ENCODE measurements at places on chromosomes 7 and 10. TPM values are rescaled to one million over a fixed set of nuclear protein-coding genes. Genes with fewer than 3 reads are reported as not detected.

- no peak for DNase-seq
These were observed 1041.8 kb downstream of the GATA3 start for GRCh38 chr10:9096288-9096687.

DNA sequence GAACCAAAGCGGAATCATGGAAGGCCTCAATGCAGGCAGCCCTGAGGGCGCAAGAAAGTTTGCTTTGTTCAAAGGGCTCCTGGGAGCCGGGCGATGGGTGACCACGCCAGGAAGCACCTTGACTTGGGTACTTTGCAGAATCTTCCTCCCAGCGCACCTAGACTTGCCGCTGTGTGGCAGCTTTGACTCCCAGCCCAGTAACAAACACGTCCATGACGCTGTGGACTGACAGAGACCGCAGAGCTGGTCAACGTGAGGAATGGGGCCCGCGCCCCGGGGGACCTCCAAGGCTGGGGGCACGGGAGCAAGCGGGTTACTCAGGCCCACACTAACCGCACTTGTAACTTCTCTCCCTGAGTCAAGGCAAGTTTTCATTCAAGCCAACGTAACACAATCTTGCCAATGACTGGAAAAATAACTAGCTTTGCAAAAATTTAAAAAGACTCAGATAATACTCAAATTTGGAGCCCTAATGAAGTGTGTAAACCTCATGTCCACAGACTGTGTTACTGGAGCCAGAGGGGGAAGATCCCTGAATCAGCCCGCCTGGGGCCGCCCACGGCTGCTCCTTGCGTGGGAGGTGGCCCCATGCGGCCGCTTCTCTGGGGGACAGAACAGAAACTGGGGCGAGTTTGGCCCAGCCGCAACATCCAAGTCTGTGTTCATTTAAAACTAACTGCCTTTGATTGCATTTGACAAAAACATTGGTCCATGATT, 130.8 kb downstream of the DNAJB6 start:
- no peak for DNase-seq

The KIF11 gene
- 0.33 TPM for total RNA-seq

- no peak for DNase-seq
These were observed 57.3 kb downstream of the HELLS start for GRCh38 chr10:94602729-94603515.

DNA sequence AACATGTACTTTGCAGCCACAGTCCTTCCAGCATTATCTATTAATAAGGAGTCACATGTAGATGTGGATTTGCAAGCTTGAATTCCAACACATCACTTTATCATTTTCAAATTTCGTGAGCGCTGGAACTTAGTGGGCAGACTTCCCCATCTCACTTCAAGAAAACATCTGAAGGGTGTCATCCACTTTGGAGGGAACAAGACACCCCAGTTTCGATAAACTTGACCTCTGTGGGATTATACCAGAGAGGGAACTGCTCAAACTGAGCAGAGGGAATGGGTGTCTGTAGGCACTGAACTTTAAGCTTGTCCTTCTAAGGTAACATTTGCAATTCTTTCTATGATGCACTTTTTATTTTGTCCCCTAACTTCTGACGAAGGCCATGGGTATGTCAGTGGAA, 27.5 kb downstream of the ADRB1 start:
- no peak for DNase-seq

DNA sequence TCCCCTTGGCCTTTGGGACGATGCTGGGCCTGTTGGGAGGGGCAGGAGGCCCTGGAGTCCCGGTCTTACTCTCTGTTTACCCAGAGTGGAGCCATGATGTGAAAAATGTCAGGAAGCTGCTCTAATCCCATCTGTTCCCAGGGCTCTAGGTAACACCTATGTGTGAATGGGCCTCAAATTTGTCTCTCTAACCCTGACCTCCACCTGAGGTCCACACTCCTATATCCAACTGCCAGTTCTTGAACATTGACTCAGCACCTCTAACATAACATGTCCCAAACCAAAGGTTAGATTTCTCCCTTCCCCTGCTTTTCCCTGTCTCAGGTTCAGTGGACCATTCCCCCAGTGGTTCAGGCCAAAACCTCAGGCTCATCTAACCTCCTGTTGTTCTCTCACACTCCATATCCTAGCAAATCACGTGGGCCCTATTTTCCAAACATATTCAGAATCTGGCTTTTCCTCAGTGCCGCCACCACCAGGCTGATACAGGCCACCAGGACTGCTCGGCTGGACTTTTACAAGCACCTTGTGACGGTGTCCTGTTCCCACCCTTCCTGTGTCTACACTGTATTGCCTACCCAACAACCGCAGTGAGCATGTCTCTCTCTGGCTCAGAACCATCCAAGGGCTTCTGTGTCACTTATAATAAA, 130.6 kb downstream of the ATXN7L1 start:
- no peak for DNase-seq

- DNase-seq, result no peak
These were observed 35.5 kb upstream of the CABCOCO1 start for GRCh38 chr10:61627266-61627665.

DNA sequence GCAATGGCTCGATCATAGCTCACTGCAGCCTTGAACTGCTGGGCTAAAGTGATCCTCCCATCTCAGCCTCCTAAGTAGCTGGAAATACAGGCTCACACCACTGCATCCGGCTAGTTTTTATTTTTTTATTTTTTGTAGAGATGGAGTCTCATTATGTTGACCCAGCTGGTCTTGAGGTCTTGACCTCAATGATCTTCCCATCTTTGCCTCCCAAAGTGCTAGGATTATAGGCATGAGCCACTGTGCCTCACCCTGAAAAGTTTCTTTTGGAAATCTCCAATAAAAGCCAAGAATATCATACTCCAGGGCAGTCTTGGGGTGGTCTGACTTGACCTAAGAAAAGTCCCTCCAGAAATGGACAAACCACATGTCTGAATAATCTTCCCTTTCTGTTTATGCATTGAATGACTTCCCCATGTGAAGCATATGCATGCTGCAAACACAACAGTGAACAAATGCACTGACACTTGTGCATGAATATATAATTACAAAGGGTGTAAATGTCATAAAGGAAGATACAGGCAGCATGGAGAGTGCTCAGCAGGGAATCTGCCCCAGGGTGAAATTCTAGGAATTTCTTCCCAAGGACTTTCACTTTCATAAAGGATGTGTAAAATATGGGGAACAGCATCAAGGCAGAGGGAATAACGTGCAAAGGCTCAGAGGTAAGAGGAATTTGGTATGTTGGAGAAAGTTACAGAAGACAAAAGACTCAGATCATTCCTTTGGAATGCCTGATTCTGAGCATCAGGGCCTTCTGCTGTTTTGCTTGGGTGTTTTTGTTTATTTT, 142.4 kb upstream of the LYZL1 start:
- DNase-seq, result no peak

The SLC39A12 gene
- total RNA-seq, result not detected
